HCT116 (cell line): ENCODE measurements at places on chromosomes 2 and 18. TPM values are rescaled to one million over a fixed set of nuclear protein-coding genes. Genes with fewer than 3 reads are reported as not detected.

DNA sequence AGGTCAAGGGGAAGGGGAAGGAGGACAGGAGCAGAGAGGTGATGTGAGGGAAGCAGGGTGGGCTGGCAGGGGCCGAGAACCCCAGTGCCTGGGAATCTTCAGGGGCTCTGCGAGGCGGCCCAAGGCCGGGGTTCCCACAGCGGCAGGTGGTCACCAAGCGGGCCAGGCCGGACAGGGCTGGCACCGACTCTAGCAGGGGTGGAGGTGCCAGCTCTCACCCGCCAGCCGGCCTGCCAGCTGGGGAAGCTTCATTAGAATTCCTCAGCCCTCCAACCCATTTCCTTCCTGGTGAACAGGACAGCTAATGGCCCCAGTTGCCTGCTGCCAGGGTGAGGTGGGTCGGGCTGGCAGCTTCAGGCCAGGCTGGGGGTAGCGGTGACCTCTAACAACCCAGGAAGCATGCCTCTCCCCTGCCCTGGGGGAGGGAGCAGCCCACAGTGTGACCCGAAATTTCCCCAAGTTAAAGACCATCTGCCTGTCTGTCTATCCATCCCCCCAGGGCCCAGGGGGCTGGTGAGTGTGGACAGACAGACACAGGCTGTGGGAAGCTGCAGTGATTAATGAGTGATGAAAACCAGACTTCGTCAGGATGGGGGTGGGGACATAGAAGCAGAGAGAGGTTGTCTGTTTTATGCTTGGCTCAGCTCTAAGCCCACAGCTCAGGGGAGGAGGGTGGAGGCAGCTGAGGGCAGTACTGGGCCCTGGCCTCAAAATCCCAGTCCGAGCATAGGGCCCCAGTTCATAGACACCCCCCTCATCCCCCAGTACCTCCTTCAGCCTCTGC is 144.1 kb downstream of the ZFP36L2 start:
- DNase-seq, result no peak

- no peak for DNase-seq
Observed at GRCh38 chr2:73987109-73987947, 2.6 kb downstream of the TET3 start.

- no peak for DNase-seq
Observed at GRCh38 chr18:79383388-79384056, 12.2 kb upstream of the NFATC1 start.

GRCh38 chr2:170477630-170478029 is 237.5 kb upstream of the SP5 start:
- no peak for DNase-seq

GRCh38 chr2:191363267-191363666 is 118.1 kb downstream of the MYO1B start:
- no peak for DNase-seq

GRCh38 chr2:96106991-96107707 is 9.2 kb downstream of the ADRA2B start:
- no peak for DNase-seq

DNA sequence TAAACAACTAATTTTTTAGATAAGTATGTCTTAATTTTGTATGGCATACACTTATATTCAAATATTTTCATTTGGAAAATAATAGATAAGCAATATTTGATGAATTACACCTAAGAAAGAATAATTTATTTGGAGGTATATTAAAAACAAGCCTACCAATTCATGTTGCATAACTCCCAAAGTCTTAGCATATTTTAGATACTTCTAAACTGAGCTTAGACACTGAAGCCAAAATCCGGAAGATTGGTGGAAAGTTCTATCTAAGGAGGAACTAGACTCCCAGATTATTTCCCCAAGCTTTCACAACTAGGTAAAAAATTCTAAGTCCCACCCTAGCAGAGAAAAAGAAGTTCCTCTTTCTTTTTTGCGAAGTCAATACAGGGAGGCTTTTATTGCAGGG is 221.0 kb upstream of the MMADHC start:
- DNase-seq, result no peak

DNA sequence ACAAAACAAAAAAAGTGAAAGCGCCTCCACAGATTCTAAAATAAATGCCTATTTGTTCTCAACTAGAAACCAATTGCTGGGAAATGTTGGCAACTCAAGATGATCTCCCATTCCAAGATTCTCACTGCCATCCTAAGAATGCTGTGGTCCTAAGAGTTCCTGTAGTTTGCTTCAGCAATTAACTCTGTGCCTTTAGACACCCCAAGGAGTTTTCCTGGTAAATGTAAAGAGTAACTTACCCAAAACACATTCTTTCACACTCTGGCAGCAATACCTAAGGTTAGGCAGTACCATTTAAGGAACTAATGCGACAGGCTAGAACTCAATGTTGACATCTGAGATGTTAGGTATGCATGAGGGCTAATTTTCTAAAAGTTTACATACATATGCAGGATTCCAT is 58.8 kb upstream of the TANK start:
- no peak for DNase-seq

APOB gene
- total RNA-seq, result 1.6 TPM

SRD5A2 gene
- not detected for total RNA-seq

CPO gene
- 0.32 TPM for total RNA-seq
